ENCODE measurements at places on chromosomes 11 and 22. TPM values are rescaled to one million over a fixed set of nuclear protein-coding genes. Genes with fewer than 3 reads are reported as not detected.

The EMSY gene
- 11.6 TPM for total RNA-seq

The MMP1 gene
- total RNA-seq = 28.5 TPM

The MUC6 gene
- total RNA-seq = not detected

The PRODH gene
- not detected for total RNA-seq
